ENCODE measurements at places on chromosomes 2 and 18. TPM values are rescaled to one million over a fixed set of nuclear protein-coding genes. Genes with fewer than 3 reads are reported as not detected.

DNA sequence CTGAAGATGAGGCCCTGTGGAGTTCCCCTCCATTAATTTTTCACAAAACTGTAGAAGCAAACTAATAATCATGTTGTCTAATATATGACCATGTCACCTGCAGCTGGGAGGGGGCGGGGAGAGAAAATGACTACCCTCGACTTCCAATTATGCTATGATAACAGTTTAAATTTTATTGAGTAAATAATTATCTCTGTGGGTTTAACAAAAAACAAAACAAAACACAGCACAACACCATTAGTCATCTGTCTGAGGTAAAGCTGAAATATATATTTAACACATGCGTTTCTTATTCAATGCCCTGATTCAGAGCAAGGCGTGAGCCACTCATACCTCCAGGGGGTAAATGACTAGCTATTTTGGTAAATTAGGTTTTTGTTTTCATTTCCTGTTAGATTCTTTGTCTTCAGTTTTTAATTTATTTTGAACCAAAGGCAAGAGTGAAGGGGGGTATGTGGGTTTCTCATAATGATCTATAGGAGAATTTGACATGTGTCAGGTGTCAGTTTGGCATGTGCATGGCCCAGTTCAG is 77.4 kb upstream of the ZCCHC2 start:
- no peak overlapping the region for H3K27ac ChIP-seq
- no peaks in the 10 kb centered on the region for H3K36me3 ChIP-seq
- H3K27me3 ChIP-seq: no peaks in the 10 kb centered on the region
- H3K4me1 ChIP-seq: no peaks in the 10 kb centered on the region

- no peak overlapping the region for H3K4me3 ChIP-seq
- no peaks in the 10 kb centered on the region for H3K36me3 ChIP-seq
- DNase-seq: no peak
- H3K4me1 ChIP-seq: no peaks in the 10 kb centered on the region
- H3K27ac ChIP-seq: no peak overlapping the region
Observed at GRCh38 chr2:239469106-239469960, 68.5 kb upstream of the HDAC4 start.

DNA sequence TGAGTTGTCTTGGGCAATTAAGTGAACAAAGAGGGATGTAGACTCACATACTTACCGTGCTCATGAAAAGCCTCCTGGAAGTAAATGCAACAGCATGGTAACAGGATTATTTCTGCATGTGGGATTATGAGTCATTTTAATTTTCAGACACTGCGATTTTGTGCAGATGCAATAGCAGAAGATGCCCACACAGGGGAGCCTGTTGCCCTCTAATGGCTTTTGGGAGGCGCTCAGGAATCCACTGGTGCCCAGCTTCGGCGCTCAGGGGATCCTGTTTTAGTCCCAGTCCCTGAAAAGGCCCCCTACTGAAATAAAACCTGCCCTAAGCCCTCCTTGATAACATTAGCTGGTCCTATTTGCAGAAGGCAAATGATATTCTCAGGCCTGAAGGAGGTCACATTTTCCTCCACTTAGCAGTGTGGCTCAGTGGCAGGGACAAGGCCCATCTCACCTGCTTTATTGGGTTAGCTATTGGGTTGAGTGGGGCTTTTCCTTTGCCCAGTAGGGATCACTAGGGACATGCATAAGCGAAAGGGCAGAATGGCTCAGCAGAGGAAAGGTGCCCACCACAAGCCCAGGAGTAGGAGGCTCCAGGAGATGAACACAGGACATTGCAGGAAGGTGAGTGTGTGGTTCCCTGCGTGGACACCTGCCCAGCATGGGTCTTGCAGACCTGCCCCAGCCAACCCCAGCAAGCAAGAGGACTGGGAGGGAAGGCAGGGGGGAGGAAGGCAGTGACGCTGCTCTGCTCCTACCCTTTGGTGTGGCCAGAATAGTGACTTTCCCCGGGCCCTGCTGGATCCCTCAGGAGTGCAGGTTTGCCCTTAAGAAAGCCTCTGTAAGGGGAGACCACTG is 26.5 kb upstream of the KCNS3 start:
- no peaks in the 10 kb centered on the region for H3K36me3 ChIP-seq
- H3K4me1 ChIP-seq: no peaks in the 10 kb centered on the region

NOL4 gene
- total RNA-seq: 1.7 TPM

DNA sequence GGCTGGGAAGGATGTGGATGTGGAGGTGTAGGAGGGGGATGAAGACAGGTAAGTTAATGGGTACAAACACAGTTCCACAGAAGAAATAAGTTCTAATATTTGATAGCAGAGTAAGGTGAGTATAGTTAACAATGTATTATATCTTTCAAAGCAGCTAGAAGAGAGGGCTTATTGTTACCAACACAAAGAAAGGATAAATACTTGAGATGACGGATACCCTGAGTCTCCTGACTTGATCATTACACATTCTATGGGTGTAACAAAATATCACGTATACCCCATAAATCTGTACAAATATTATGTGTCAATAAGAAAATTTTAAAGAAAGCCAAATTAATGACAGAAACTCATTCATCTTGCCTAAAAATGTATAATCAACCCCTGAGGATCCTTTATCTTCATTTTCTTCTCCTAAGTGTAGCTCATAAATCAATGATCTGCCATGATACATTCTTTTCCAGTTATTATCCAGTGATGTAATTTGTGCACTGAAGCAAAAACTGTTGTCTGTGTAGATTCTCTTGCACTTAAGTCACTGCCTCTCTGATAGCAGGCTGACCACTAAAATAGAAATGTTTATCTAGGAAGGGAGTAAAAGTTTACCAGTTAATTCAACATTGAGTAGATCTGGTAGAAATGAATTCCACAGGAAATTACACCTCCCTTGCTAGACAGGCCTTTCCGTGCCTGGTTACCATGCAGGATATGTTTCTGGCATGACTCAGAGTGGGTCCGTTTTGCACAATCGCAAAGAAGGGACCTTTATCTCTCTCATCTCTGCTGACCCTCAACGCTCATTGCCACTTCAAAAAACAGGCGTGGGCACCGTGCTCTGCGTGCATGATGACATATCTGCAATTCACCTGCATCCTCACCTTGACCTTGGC is 249.7 kb upstream of the NCKAP5 start:
- H3K27me3 ChIP-seq: no peaks in the 10 kb centered on the region
- H3K36me3 ChIP-seq: no peaks in the 10 kb centered on the region
- no peak overlapping the region for H3K27ac ChIP-seq

DNA sequence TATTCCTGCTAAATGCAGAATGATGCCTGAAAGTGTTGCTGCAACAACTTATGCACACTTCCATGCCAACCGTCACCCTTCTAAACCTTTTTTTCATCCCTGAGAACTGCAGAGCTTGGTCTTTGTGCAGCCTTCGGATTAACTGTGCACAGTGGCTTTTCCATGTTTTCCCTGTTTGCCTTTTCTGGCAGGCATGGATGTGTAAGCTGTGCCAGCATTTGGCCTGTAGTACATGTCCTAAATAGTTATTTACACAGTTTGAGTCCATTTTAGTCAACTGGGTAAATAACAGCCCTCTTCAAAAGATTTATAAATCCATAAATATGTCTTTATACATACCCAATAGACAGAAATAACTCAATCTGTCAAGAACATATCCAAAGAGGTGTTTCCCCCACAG is 31.5 kb downstream of the MEIS1 start:
- H3K4me3 ChIP-seq: no peak overlapping the region
- no peak overlapping the region for H3K27ac ChIP-seq
- no peaks in the 10 kb centered on the region for H3K36me3 ChIP-seq
- DNase-seq: peak; percentile 9

IGFBP5 gene
- 162 TPM for total RNA-seq

GRCh38 chr2:68172990-68173700 is 15.5 kb downstream of the PNO1 start:
- H3K36me3 ChIP-seq: no peaks in the 10 kb centered on the region
- H3K27ac ChIP-seq: no peak overlapping the region
- H3K4me1 ChIP-seq: no peaks in the 10 kb centered on the region

- H3K36me3 ChIP-seq: no peaks in the 10 kb centered on the region
- H3K4me3 ChIP-seq: no peak overlapping the region
- no peaks in the 10 kb centered on the region for H3K27me3 ChIP-seq
- H3K4me1 ChIP-seq: no peaks in the 10 kb centered on the region
- DNase-seq: no peak
Observed at GRCh38 chr2:151297882-151298281, 8.4 kb upstream of the NMI start.

GRCh38 chr2:72442270-72442669 is 294.6 kb upstream of the CYP26B1 start:
- H3K4me1 ChIP-seq: no peaks in the 10 kb centered on the region
- DNase-seq: no peak
- H3K36me3 ChIP-seq: no peaks in the 10 kb centered on the region
- no peaks in the 10 kb centered on the region for H3K27me3 ChIP-seq
- H3K4me3 ChIP-seq: no peak overlapping the region

MAL gene
- total RNA-seq: 3.1 TPM

GRCh38 chr2:14125624-14126293 is 506.8 kb upstream of the LRATD1 start:
- no peaks in the 10 kb centered on the region for H3K27me3 ChIP-seq
- H3K36me3 ChIP-seq: no peaks in the 10 kb centered on the region
- no peak overlapping the region for H3K4me3 ChIP-seq

GRCh38 chr2:58633613-58634365 is 392.7 kb upstream of the FANCL start:
- H3K4me3 ChIP-seq: no peak overlapping the region
- no peak overlapping the region for H3K27ac ChIP-seq
- DNase-seq: no peak

GRCh38 chr18:38941711-38942561 is 1376.3 kb upstream of the CELF4 start:
- no peaks in the 10 kb centered on the region for H3K36me3 ChIP-seq
- DNase-seq: no peak
- H3K27ac ChIP-seq: no peak overlapping the region
- no peaks in the 10 kb centered on the region for H3K4me1 ChIP-seq
